ENCODE measurements at places on chromosomes 3 and 15.

DNA sequence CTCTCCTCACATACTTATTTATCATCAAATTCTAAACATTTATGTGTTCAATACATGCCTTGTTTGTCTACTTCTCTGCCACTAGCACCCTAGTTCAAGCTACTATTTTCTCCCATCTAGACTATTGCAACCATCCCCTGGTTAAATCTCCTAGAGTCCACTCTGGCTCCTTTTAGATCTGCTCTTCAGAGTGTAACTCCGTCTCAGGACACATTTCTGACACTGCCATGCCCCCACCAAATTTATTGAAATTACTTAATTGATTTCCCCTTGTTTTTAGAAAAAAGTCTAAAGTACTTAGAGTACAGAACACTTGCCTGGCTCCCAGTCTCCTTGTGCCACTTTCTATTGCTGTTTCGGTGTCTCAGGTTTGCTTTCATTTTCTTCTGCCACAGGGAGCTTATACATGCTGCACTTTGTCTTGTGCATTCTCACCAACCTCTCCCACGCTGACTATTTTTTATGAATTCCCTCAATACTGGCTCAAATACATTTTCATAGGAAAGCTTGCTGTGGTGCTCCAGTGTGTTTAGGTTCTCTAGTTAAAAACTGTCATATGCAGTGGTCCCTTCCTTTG lies 792.3 kb downstream of the DIPK2A start:
- H3K4me3 ChIP-seq = no peak overlapping the region
- H3K36me3 ChIP-seq = no peaks in the 10 kb centered on the region
- no peaks in the 10 kb centered on the region for H3K27me3 ChIP-seq
- H3K27ac ChIP-seq = no peak overlapping the region

DNA sequence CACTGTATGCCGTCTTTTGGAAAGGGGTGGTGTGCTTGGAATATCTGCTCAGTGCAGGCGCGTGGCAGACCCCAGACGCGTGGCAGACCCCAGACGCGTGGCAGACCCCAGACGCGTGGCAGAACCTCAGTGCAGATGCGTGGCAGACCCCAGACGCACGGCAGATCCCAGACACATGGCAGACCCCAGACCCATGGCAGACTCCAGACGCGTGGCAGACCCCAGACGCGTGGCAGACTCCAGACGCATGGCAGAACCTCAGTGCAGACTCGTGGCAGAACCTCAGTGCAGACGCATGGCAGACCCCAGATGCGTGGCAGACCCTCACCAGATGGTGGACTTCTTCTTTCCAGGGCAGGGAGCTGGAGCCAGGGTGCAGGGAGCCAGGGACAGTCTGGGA lies 637 bp upstream of the MUC4 start:
- DNase-seq = no peak
- no peak overlapping the region for H3K27ac ChIP-seq
- H3K4me1 ChIP-seq = no peaks in the 10 kb centered on the region
- no peak overlapping the region for H3K4me3 ChIP-seq

GRCh38 chr3:89402051-89402450 lies 294.6 kb downstream of the EPHA3 start:
- no peak overlapping the region for H3K27ac ChIP-seq
- H3K36me3 ChIP-seq = no peaks in the 10 kb centered on the region
- no peaks in the 10 kb centered on the region for H3K4me1 ChIP-seq
- H3K4me3 ChIP-seq = no peak overlapping the region

DNA sequence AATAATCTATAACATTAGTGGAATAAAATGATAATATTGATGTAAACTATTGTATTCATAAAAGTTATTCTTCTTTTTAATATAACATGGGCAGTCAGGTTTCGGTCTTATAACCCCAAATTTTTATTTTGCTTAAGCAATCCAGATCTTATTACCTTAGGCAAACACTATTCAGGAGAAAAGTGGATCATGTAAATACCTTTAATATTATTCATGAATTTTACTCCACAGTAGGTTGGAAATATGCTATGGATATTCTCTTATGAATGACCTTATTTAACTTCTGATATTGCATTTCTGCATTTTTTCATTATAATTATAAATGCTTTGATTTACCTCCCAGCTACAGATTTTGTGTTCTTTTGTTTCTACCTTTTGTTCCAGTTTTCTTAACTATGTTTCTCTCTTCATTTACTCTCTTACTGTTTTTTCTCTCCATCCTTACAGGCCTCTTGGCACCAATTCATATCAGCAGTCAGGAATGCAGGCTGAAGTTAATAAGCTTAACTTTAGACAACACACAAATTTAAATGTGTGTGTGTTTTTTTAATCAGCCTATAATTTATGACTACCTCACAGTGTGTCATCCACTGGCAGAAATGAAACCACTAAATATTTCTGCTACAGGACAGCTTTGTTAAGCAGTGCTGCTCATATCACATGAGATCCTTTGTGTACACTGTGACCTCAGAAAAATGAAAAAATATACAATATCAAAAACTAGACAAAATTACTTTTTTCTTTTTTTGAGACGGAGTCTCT lies 111.0 kb downstream of the NSUN3 start:
- H3K36me3 ChIP-seq = no peaks in the 10 kb centered on the region
- no peaks in the 10 kb centered on the region for H3K4me1 ChIP-seq
- H3K4me3 ChIP-seq = no peak overlapping the region
- H3K27me3 ChIP-seq = no peaks in the 10 kb centered on the region
- no peak for DNase-seq

DNA sequence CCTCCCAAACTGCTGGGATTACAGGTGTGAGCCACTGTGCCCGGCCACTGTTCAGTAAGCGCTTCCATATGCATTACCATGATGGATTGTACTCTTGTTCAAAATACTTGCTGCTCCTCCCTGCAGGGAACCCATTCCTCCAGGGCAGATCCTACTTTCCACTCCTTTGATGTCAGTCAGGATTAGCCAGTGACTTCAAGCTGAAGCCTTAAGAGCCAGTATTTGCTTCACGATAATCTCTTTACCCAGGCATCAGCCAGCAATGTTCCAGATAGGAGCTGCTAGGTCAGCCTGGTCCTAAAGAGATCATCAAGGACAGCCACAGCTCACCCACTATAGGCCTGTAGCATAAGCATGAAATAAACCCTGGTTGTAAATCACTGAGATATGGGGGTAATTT lies 96.5 kb upstream of the UBE2E2 start:
- H3K27ac ChIP-seq = no peak overlapping the region
- H3K27me3 ChIP-seq = no peaks in the 10 kb centered on the region
- no peak for DNase-seq
- no peaks in the 10 kb centered on the region for H3K4me1 ChIP-seq

DNA sequence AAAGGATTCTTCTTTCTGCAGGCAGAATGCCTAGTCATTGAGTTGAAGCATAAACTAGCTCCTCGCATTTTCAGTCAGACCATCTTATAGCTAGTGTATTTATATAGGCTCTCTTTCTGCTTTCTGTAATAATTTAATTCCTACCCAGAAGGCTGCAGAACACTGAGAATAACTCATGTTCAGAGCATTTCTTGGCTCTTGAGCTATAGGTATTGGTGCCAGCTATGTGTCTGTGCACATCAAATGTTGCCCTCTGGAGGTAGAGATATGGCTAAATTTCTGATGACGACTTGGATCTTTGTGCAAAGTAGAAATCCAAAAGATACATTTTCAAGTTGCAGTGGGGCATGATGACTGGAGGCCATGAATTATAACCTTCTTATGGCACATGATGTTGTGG lies 336.2 kb upstream of the TPM1 start:
- no peak overlapping the region for H3K27ac ChIP-seq
- no peaks in the 10 kb centered on the region for H3K27me3 ChIP-seq
- no peak overlapping the region for H3K4me3 ChIP-seq
- no peaks in the 10 kb centered on the region for H3K4me1 ChIP-seq
- no peak for DNase-seq

GRCh38 chr3:10334459-10334858 lies 13.5 kb upstream of the SEC13 start:
- no peak for DNase-seq
- no peak overlapping the region for H3K4me3 ChIP-seq
- H3K27me3 ChIP-seq = peaks cover 2% of the 10 kb centered on the region
- no peaks in the 10 kb centered on the region for H3K36me3 ChIP-seq
- no peaks in the 10 kb centered on the region for H3K4me1 ChIP-seq

GRCh38 chr3:61158216-61158615 lies 93.0 kb downstream of the FHIT start:
- no peaks in the 10 kb centered on the region for H3K27me3 ChIP-seq
- H3K4me3 ChIP-seq = no peak overlapping the region
- H3K36me3 ChIP-seq = no peaks in the 10 kb centered on the region

DNA sequence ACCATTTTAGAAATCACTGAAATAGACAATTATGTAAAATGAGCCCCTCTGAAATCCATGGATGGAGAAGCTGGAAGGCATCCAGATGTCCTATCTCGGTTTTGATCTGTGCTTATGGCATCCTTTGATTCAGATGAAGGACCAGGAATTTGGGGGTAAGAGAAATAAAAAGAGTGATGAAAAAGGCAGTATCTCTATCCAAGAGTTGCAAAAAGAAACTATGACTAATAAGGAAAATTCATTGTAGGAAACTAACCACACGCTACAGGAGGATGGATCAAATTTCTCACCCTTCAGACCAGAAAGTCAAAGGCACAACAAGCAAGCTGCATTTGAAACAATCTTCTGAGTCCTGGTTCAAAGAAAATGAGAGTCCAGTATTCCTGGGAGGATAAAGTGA lies 34.8 kb downstream of the SRGAP3 start:
- H3K36me3 ChIP-seq = no peaks in the 10 kb centered on the region
- no peak for DNase-seq
- no peak overlapping the region for H3K27ac ChIP-seq
- H3K4me1 ChIP-seq = no peaks in the 10 kb centered on the region

DNA sequence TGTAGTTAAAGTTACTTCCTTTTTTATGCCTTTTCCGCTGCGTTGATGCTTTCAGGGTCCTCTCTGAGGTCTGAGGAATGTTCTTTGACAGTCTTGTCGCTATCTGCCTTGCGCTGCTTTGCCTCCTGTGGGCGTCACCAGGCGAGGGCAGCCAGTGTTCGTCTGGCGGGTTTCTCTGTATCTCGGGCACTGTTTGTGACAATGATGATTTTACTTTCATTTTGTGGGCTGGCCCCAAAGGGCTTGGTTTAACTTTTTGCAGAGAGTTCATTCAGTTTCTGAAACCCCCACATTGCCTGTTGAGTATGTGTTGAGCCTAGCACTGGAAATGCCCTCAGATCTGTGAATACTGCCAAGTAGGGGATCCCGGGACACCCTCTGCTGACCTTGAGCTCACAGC lies 24.6 kb upstream of the SACM1L start:
- DNase-seq = peak; percentile 82
- H3K4me1 ChIP-seq = peaks cover 25% of the 10 kb centered on the region
- H3K4me3 ChIP-seq = no peak overlapping the region
- H3K27ac ChIP-seq = peak overlapping the region; percentile 69
- peaks cover 44% of the 10 kb centered on the region for H3K36me3 ChIP-seq
- H3K27me3 ChIP-seq = no peaks in the 10 kb centered on the region
